ENCODE measurements at places on chromosomes 6 and 20.

- DNase-seq = no peak
These were observed 193.3 kb downstream of the PHACTR1 start for GRCh38 chr6:12909833-12910232.

- no peak for DNase-seq
These were observed 50.5 kb upstream of the DST start for GRCh38 chr6:56693246-56693607.

- no peak for DNase-seq
These were observed 21.0 kb upstream of the RIN2 start for GRCh38 chr20:19737025-19737424.

GRCh38 chr6:72869621-72870020 is 247.8 kb downstream of the KCNQ5 start:
- no peak for DNase-seq

DNA sequence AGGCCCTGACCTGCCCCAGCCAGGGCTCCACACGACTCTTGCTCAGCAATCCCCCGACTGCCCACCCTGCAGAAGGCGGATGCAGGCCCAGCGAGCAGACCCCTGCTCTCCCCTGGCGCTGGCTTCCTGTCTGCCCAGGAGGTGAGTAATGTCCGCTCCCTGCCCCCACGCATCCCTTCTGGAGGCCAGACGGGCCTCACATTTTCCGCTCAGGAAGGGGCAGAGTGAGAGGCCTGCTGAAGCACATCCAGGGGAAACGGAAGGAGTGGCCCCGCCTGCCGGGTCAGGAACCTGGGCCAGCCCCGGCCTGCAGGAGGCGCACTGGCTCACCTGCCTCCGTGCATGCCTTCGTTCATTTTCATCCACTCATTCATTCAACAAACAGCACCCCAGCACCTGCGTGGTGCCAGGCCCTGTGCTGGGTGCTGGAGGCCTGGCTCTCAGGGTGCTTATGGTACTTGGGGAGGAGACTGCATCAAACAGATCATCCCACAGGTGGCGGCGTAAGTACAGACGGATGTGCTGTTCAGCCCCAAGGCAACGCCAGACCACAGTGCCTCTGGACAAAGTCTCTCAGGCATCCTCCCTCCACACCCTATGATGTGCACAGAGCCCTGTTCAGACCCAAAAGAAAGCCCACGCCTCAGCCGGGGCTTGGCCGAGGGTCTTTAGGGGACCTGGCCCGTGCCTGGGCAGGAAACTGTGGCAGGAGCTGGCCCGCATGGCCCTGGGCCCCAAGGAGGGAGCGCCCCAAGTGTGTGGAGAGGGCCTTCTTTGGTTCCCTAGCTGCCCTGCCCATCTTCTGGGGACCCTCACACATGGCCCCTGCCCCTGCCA is 112.1 kb downstream of the ASXL1 start:
- DNase-seq = no peak

DNA sequence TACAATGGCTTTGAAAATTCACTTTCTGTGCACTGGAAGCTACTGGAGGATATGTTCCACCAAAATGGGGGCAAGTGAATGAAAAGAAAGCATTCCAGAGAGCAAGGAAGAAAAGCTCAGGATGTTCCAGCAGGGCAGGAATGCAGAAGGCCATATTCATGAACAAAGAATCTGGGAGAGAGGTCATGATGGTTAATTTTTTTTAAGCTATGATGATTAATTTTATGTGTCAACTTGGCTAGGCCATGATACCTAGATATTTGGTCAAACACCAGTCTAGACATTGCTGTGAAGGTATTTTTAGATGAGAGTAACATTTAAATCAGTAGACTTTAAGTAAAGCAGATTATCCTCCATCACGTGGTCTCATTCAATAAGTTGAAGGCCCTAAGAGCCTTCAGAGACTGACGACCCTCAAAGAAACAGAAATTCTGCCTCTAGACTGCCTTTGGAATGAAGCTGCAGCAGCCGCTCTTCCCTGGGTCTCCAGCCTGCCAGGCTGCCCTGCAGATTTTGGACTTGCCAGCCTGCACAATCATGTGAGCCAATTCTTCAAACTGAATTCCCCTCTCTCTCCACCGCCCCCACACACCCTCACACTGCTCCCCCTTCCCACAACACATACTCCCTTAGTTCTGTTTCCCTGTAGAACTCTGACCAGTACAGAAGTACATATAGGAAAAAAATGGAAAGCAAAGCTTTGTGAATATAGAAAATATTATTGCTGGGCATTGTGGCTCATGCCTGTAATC is 20.1 kb upstream of the GCM1 start:
- no peak for DNase-seq

- DNase-seq = no peak
These were observed 16.4 kb upstream of the MCUR1 start for GRCh38 chr6:13830803-13831202.

- no peak for DNase-seq
These were observed 753 bp downstream of the RSPH9 start for GRCh38 chr6:43645613-43645964.

GRCh38 chr6:34233867-34234266 is 2.8 kb upstream of the HMGA1 start:
- DNase-seq = no peak

- DNase-seq = no peak
These were observed 11.3 kb downstream of the TXNDC5 start for GRCh38 chr6:7899101-7899888.

- DNase-seq = no peak
These were observed 185.9 kb downstream of the ESR1 start for GRCh38 chr6:151993364-151993763.

GRCh38 chr6:114334237-114334636 is 8.6 kb downstream of the HS3ST5 start:
- no peak for DNase-seq

- DNase-seq = no peak
These were observed 102.4 kb downstream of the CDH26 start for GRCh38 chr20:60060593-60060992.

DNA sequence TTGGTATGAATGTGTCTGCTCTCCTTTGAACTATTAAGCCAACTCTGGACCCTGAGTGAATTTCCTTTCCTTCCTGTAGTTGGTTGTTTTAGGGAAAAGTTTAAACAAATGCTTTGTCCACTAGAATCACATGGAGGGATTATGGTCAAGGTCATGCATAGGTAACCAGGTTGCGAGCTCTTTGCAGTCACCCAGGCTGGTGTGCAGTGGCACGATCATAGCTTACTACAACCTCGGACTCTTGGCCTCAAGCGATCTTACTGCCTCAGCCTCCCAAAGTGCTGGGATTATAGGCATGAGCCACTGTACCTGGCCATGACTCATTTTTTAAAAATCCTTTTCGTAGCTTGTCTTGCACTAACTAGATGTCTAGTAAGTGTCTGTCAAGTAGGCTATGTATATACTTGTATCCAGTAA is 88.0 kb upstream of the SOX4 start:
- DNase-seq = no peak

DNA sequence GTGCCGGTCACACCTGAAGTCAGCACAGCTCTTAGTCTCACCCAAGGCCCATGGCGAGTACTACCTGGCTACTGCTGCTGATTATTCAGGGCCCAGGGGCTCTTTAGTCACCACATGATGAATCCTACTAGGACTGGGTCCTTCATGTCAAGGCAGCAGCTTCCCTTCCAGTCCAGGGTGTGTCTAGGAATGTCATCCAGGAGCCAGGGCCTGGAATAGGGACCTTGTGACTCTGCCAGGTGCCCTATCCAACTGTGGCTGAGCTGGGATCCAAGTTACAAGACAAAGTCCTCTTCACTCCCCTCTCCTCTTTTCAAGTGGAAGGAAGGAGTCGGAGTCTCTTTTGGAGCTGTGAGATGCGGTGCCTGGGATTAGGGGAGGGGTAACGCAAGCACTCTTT is 85.5 kb downstream of the CFAP61 start:
- no peak for DNase-seq

- no peak for DNase-seq
These were observed 411 bp downstream of the DSN1 start for GRCh38 chr20:36773107-36773596.

GRCh38 chr20:62405108-62405980 is 1.7 kb downstream of the CABLES2 start:
- DNase-seq = no peak

DNA sequence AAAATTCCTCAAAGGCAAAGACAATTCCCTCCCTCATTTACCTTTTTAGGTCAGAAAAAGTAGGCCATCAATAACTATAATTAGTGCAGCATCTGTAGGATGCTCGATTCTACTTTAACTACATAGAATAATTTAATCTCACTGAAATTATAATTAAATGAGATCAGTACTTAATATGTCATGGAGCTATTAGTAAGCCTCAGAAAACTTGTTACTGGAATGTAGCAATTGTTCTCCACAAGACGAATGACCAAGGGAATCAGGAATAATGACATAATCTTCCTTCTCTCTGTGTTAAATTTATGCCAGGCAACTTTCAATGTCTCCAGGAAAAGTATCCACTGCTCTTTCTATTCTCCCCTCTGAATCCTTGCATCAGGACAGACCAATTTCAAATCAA is 34.1 kb downstream of the SESN1 start:
- DNase-seq = no peak

DNA sequence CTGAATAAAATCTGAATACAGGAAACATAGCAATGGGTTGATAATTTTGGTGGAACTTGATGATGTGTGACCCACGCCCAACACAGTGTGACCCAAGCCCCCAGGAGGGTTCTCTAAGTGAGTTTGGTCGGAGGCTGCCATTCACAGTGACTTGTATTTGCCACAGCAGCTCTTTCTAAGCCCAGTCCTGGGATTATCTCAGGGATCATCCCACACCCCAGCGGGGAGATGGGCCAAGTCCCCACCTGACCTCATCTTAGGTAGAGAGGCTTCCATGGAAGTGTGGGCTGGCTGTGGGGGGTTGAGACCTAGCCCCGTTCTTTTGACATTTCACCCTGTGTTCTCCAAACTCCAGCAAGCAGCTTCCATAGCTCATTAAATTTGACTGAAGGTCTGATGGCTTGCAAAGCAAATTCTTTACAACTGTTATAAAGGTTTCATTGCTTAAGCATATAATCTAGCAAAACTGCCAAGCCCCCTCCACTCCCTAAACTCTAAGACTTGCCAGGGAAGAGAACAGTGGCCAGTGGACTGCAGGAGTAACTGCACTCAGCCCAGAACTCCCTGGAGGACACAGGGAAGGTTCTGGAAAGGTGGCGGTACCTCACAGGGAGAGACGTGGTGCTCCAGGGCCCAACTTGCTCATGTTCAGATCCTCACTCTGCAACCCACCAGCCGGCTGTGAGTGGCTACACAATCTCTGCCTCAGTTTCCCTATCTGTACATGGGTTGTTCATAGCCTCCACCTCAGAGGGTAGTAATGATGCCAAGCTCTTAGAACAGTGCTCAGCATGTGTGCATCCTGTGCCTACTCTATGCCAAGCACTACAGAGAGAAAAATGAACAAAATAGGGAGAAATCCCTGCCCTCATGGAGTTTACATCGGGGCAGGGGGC is 1.0 kb upstream of the PCK1 start:
- no peak for DNase-seq

GRCh38 chr6:107124934-107125348 is 9.6 kb upstream of the BEND3 start:
- DNase-seq = no peak

DNA sequence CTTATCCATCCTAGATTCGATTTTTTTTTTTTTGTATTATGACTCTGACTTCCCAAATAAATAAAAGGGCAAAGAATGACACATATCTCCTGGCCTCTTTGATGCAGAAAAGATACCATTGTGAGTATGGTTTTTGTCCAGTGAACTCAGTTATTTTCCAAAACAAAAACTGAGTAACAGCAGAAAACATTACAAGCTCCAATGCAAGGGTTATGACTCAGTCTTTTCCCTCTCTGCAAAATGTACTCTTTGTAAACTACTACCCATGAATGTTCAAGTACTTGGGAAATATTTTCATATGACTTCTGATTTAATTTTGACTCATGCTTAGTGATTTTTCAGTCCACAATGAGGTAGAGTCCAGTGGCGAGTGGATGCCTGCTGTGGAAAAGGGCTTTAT is 355.3 kb downstream of the RNF144B start:
- no peak for DNase-seq

DNA sequence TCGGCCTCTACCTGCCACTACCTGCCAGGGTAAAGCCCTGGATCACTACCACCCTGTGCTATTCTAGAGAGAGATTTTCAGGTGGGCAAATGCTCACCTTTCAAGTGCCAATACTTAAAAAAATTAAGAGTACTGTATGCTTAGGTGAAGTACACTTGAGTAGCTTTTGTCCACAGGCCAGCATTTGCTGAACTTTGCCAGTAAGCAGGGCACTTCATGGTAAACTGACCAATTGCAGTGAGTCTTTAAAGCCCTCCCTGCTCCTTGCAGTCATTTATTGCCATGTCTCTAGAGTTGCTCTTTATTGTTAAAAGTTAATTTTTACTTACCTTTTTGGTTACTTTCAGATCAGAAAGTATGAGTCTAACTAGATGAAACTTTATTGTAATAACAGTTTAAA is 58.5 kb downstream of the PLAGL1 start:
- no peak for DNase-seq

GRCh38 chr20:35091816-35092523 is 637 bp downstream of the TRPC4AP start:
- no peak for DNase-seq

DNA sequence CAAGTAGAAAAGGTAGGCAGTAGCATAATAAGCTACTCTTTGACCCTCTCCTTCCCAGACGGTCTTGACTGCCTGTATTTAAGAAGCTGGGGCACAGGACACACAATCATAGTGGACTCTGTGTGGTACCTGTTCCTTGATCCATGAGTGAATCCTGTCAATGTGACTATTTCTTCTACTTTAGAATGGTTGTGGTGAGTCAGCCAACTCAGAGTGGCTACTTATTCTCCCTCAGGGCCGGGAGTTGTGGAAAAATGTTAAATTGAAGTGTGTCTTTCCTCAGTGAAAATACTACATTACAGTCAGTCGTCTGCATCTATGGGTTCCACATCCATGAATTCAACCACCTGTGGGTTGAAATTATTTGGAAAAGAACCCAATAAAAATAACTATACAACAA is 30.8 kb upstream of the PREP start:
- no peak for DNase-seq

DNA sequence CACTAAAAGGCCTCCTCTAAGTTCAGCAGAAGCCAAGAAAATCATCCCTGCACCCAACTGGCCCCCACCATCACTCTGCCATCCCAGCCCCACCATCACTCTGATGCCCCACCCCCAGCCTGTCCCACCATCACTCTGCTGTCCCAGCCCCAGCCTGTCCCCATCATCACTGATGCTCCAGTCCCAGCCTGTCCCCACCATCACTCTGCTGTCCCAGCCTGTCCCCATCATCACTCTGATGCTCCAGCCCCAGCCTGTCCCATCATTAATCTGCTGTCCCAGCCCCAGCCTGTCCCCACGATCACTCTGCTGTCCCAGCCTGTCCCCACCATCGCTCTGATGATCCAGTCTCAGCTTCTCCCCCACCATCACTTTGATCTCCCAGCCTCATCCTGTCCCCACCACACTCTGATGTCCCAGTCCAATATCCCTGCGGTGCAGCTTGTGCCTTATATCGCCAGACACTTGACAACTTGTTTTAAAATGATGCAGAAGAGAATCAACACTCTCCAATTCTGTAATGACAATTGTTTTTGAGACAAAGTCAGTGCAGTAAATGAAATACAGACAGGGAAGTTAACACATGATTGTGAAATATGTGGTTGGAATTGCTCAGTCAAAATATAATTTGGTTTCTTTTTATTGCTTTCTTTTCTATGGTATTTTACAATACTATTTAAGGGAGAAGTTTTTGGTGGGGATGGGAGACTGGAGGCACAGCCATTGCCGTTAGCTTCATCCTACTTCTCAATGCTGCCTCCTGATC is 100.8 kb downstream of the TNFAIP3 start:
- DNase-seq = no peak

GRCh38 chr6:10202581-10202980 is 212.3 kb downstream of the TFAP2A start:
- DNase-seq = no peak

Measured in stimulated activated CD8-positive, alpha-beta memory T cell treated with anti-CD3 and anti-CD28 coated beads, Interleukin-4, amount 100 ng/mL, for 4 hours (primary cell).